NCI-H526 (cell line): ENCODE measurements at places on chromosomes 2 and 18.

DNA sequence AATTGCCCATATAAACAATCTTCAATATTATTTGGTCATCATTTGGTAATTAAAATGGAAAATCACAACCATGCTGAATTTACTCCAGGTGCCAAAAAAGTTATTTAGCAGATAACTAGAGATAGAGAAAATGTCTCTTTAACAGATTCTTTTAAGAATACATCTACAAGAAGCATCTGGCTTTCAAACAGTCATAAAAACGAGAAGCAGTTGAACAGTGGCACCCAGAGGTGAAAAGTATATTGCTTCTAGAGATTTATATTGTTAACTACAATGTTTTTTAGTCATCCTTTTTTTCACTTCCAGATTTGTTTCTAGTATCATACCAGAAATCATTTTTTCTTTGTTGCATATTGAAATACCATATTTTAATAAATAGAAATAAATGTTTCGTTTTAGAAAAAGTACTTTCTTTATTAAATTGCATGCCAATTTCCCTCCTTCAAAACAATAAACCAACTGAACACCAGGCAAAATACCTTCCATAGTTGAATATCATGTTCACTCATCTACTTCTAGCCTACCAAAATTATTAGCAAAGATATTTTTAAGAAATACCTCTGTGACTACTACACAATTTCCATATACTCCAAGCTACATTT, 65.4 kb upstream of the HNRNPA3 start:
- peak; percentile 78 for DNase-seq

- DNase-seq = peak; percentile 11
Measured at GRCh38 chr2:45691171-45691999, 39.9 kb downstream of the PRKCE start.

DNA sequence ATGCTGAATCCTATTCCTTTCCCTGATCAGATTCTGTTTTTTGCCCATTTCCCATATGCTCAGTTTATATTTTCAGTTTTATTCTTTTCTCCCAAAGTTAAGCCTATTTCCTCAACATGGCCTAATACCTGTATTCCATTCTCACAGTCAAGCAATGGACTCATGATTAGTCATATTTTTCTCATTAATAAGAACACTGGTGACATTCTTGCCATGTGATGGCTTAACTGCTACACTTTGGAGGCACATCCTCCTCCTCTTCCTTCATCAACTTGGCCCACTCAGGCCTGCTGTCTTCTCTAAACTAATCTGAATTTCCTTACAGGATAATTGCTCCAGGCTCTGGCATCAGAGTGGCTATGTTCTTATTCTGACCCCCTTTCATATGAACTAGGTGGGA, 679.2 kb downstream of the NYAP2 start:
- DNase-seq = no peak

- DNase-seq = no peak
Measured at GRCh38 chr2:233400341-233400740, 46.0 kb downstream of the DGKD start.

- no peak for DNase-seq
Measured at GRCh38 chr2:51153236-51153635, 121.3 kb upstream of the NRXN1 start.

GRCh38 chr18:13369756-13370510, 151.4 kb downstream of the LDLRAD4 start:
- no peak for DNase-seq
